NCI-H2081 (cell line): ENCODE measurements at places on chromosomes 2 and 18.
A peak's percentile ranks its signal among the peaks of the same experiment; 100 is the strongest.

DNA sequence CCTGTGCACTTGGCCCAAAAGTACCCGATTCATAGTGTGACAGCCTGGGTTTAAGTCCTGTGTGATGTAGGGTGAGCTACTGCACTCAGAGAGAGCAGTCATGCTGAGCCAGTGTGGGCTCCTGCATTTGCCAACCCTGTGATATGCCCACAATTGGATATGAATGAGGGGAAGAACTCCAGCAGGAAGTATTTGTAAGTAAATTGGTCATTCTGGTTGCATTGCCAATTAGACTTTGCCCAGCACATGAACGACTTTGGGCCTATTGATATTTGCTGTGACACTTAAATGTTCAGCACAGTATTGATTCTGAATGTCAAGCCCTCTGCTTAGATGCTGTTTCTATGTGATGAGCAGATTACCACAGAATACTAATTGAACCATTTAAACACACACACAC lies 570.9 kb downstream of the PIK3C3 start:
- DNase-seq, result no peak

- no peak for DNase-seq
Observed at GRCh38 chr2:118705032-118705431, 142.4 kb downstream of the EN1 start.

- DNase-seq, result no peak
Observed at GRCh38 chr18:10032331-10033015, 118.7 kb downstream of the VAPA start.

DNA sequence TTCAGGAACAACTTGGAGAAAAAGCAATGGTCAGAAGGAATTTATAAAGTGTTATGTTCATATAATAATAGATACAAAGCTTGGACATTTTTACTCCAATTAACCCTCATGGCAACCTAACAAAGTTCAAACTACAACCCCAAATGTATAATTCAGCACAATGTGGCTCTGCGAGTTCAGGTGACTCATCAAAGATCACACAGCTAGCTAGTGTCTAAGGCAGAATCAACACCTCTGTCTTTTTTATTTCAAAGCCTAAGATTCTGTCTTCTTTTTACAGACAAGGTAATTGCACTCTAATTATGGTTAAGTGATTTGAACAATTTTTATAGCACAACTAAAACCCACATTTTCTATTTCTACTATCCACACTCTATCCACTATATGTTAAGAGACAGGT lies 90.5 kb downstream of the CHST9 start:
- peak; percentile 26 for DNase-seq

- no peak for DNase-seq
Observed at GRCh38 chr2:69020496-69021426, 7.8 kb downstream of the ANTXR1 start.

- DNase-seq, result no peak
Observed at GRCh38 chr2:3610415-3610814, 15.5 kb downstream of the COLEC11 start.

GRCh38 chr2:128505575-128506526 lies 187.2 kb upstream of the HS6ST1 start:
- DNase-seq, result no peak

- no peak for DNase-seq
Observed at GRCh38 chr2:73890301-73891092, 2.3 kb upstream of the ACTG2 start.

DNA sequence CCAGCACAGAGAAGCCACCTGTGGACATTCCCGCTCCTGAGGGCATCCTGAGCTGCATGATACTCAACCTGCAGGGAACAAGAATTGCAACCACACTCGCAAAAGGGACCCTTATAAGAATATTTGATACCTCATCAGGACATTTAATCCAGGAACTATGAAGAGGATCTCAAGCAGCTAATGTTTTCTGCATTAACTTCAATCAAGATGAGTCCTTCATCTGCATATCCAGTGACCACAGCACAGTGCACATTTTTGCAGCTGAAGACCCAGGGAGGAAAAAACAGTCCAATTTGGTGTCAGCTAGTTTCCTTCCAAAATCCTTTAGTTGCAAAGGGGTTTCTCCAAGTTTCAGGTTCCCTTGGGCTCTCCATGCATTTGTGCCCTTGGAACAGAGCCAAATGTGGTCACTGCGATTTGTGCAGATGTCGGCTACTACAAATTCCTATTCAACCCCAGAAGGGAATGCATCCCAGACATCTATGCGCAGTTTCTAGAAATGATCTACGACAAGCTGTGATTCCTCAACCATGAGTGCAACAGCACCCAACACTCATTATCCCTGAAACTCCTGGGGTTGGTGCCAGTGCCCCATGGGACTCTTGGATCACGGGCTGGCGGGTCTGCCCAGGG lies 23.3 kb upstream of the FHOD3 start:
- no peak for DNase-seq
